Natural killer cell (primary cell): ENCODE measurements at places on chromosomes 1 and 21. TPM values are rescaled to one million over a fixed set of nuclear protein-coding genes. Genes with fewer than 3 reads are reported as not detected.

- H3K27me3 ChIP-seq, result no peaks in the 10 kb centered on the region
- no peaks in the 10 kb centered on the region for H3K4me1 ChIP-seq
- peaks cover 8% of the 10 kb centered on the region for H3K36me3 ChIP-seq
- H3K27ac ChIP-seq, result no peak overlapping the region
- DNase-seq, result no peak
Measured at GRCh38 chr1:21100481-21100921, 76.2 kb downstream of the EIF4G3 start.

DNA sequence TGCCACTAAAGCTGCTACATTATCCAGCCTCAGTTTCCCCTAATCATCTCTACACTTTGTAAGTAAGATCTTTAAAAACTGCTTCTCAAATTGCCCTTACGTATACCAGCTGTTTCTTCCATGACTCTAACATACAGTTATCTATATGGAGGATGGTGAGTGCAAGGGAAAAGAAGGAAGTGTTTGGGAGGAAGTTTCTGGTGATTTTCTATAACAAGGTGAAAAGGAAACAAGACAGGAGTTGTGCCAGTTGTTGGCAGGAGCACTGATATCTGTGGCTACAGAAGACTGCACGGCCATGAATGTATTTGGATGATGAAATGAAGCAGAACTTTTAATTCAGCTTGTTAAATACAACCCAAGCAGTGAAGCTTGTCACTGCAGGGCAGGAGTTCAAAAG lies 32.3 kb upstream of the NHLH2 start:
- no peak overlapping the region for H3K4me3 ChIP-seq
- no peak for DNase-seq
- H3K4me1 ChIP-seq, result no peaks in the 10 kb centered on the region
- H3K36me3 ChIP-seq, result no peaks in the 10 kb centered on the region
- no peak overlapping the region for H3K27ac ChIP-seq

DNA sequence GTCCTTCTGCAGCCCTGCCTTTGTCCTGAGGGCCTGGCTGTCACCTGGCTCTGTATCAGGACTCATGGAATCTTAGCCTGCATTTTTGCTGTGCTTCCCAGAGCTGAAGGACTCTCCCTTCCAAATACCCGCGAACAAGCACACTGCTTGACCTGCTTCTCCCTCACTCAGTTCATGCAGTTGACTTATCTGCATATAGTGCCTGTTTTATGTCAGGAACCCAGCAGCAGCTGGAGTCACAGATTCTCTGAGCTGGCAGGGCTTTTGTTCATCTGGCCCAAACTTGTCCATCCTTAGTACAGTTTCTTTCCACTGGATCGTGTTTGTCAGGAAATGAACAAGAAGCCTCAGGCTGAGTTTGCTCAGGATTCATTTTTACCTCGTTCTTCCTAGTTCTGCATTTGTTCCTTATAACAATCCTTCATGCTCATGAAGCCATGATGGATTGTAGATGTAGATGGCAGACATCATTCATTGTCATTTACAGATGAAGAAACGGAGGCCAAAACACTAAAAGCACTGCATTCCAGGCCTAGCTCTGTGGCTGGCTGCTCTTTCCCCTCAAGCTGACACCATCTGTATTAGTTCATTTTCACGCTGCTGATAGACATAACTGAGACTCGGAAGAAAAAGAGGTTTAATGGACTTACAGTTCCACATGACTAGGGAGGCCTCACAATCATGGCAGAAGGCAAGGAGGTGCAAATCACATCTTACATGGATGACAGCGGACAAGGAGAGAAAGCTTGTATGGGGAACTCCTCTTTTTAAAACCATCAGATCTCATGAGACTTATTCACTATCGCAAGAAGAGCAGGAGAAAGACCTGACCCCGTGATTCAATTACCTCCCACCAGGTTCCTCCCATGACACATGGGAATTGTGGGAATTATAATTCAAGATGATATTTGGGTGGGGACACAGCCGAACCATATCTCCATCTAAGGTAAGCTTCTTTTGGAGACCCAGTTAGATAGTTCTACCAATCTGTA lies 150.9 kb downstream of the HIVEP3 start:
- peaks cover 34% of the 10 kb centered on the region for H3K4me1 ChIP-seq
- no peak overlapping the region for H3K4me3 ChIP-seq
- no peak for DNase-seq
- H3K36me3 ChIP-seq, result no peaks in the 10 kb centered on the region
- H3K27ac ChIP-seq, result no peak overlapping the region

Gene OR14C36
- total RNA-seq, result not detected

Gene OR2AK2
- total RNA-seq, result not detected

Gene OVAAL
- total RNA-seq, result not detected
